Panc1 (cell line): ENCODE measurements at places on chromosomes 3 and 15.
A peak's percentile ranks its signal among the peaks of the same experiment; 100 is the strongest.

GRCh38 chr3:15113471-15113870, 14.5 kb upstream of the RBSN start:
- no peak for DNase-seq

DNA sequence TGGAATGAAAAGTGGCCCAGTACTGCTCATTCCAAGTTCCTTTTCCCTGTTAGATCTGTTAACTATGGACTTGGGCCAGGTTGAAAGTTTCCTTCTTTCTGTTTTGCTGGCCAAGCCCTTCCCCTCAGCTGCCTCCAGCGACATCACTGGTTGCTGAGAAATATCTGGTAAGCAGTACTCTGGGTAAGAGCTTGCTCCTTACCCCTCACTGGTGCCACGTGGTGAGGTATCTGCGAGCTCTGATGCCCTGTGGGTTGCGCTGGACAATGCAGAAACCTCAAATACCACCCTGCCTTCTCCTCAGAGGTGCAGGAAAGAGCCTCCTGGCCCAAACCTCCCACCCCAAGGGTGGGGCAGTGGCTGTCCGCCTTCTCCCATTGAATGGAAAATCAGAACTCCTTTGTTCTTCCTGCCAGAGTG, 42.9 kb upstream of the APH1B start:
- no peak for DNase-seq

DNA sequence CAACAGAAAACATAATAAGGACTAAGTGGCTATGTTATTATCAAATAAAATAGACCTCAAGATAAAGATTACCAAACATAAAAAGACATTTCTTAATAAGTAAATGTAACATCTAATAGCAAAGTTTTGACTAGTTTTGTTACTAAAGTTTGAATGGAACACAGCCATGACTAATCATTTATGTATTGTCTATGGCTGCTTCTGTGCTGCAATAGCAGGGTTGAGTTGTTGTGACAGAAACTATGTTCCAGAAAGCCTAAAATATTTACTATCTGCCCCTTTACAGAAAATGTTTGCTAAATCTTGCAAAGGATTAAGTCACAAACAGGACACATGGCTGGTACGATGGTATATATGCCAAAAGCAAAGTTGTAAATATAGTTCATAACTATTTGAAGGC, 37.9 kb upstream of the MYH15 start:
- no peak for DNase-seq

GRCh38 chr3:111848778-111849177, 10.3 kb upstream of the PHLDB2 start:
- no peak for DNase-seq

DNA sequence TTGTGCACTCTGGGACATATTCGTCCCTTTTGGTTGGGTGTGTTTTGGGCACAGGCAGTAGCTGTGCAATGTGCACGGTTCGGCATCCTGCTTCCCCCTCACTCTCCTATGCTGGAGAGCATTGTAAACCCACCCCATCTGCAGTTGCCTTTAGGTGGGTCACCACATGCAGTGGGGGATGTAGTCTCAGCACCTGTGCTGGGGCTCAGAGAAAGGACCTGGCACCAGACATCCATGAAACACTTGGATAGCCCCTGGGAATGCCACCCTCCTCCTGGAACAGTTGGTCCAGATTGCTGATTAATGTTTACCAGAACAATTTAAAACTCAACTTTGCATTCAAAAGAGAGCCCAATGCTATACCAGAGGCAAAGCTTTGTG, 123.9 kb upstream of the MEF2A start:
- DNase-seq: no peak

DNA sequence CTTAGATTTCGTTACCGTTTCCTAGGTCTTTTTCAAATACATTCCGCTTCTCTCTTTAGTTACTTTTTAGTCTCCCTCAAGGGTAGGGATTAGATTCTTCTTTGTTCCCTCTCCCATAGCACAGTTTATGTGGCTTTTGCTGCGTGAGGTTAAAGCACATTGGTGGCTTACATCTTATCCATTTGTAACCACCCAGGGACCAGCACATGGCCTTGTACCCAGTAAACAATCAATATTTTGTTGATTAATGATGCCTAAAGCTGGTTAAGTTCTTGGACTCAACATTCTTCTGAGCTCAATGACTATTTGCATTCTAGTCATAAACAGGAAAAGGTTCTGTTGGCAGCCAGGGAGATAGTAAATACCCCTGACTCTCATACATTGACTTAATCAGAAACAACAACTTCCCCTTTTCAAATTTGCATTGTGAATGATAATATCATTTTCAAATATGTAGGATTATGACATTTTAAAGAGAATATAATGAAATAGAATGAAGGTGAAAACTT, 60.2 kb downstream of the CACNA1D start:
- DNase-seq: no peak

GRCh38 chr15:100517846-100518245, 10.9 kb downstream of the CERS3 start:
- DNase-seq: no peak

DNA sequence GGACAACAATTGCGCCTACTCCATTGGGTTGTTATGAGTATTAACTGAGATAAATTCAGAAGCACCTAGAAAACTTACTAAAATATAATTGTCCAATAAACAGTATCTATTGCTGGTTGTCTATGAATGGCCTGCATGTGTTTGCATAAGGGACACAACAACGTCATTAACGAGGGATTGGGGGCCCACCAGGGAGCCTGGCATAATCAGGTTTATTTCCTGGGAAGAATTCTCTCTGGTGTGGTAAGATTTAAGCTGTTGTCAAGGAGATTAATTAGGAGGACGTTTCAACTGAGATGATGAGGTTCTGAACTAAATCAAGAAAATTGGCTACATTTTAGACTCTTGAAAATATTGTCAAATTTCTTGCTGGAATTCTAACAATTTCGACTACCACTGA, 176.1 kb upstream of the CDIN1 start:
- DNase-seq: no peak

- DNase-seq: no peak
These were observed 6.5 kb downstream of the CPEB1 start for GRCh38 chr15:82640672-82641071.

- DNase-seq: no peak
These were observed 76.8 kb downstream of the BDH1 start for GRCh38 chr3:197478746-197479668.

- peak; percentile 61 for DNase-seq
These were observed 263.3 kb downstream of the ABHD5 start for GRCh38 chr3:43953814-43954692.

DNA sequence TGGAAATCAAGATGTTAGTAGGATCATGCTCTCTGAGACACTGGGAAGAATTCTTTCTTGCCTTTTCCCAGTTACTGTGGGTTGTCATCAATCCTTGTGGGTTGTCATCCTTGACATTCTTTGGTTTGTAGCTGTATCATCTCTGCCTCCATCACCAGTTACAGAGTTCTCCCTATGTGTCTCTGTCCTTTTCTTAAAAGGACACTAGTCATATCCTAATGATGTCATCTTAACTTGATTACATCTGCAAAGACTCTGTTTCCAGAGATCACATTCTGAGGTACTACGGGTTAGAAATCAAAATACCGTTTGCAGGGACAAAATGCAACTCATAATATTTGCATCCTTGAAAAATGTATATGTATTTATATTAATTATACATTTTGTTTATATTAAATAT, 500.4 kb downstream of the ZBBX start:
- no peak for DNase-seq

- no peak for DNase-seq
These were observed 31.1 kb downstream of the OXSM start for GRCh38 chr3:25820816-25821486.

GRCh38 chr15:89364741-89365450, 30.3 kb upstream of the POLG start:
- no peak for DNase-seq

- no peak for DNase-seq
These were observed 19.4 kb downstream of the RIOX2 start for GRCh38 chr3:97952872-97953271.

GRCh38 chr3:481680-482079, 285.1 kb downstream of the CHL1 start:
- DNase-seq: no peak

DNA sequence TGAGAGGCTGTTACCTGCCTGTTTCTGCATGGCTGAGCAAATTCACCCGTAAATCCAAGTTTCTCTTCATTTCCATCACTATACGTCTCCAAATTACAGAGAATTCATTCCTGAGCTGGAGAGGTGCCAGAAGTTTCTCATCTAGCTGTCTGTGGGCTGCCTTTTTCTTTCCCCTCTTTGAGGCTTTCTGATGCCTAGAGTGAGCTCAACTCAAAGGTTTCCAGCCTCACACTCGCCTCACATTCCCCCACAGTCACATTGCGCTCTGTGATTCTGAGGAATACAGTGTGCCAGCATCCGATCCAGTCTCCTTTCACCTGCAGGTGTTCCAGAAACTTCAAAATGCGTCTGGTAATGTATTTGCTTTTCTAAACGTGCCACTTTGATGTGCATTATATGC, 267.2 kb downstream of the MFSD1 start:
- no peak for DNase-seq

DNA sequence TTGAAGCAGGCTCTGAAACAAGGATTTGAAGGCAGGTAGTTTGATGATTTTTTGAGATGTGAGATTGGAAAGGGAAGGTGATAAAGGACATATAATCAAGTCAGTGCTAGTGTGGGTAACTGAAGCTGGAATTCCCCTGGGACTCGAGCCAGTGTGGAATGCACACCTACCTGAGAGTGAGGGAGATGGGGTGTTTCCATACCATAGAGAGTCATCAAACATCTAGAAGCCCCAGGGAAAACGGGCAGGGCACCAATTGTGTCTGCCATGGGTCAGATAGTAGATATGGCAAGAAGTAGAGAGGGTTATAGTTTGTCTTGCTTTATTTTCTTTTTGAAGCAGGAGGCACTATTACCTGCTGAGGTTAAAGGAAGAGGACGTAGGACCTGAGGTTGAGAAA, 120.0 kb downstream of the SSR3 start:
- DNase-seq: no peak

DNA sequence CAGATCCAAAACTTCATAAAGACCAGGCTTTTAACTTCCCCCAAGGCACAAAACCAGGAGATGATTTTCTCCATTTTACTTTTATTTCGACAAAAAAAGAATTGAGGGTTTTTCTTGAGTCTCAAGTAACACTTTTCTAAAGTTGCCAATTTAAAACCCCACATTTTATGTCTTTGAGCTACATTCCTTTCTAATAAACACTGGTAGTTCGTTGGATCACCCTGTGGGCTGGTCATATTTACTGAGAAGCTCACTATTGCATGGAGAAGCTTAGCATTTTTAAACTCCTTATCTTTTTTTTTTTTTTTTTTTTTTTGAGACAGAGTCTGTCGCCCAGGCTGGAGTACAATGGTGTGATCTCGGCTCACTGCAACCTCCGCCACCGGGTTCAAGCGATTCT, 255.1 kb upstream of the TPM1 start:
- no peak for DNase-seq

- DNase-seq: no peak
These were observed 10.6 kb downstream of the TMEM40 start for GRCh38 chr3:12748477-12748876.

- no peak for DNase-seq
These were observed 82.7 kb upstream of the MBNL1 start for GRCh38 chr3:152185891-152186630.

DNA sequence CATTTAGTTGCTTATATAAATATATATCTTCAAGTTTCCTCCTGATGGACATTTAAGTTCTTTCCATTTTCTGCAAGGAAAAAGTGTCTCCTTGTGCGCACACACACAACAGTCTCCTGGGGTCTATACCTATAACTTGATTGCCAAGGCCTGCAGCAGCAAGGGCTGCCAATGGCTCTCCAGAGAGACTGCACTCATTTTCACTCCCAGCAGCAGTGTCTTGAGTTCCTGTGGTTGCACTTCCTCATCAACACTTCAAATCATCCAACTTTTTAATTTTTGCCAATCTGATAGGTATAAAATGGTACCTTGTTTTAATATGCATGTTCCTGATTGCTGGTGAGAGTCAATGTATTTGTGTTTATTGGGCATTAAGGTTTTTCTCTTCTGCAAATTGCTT, 23.1 kb downstream of the TNFAIP8L3 start:
- DNase-seq: no peak

- DNase-seq: no peak
These were observed 140.1 kb upstream of the BFSP2 start for GRCh38 chr3:133259767-133260166.

DNA sequence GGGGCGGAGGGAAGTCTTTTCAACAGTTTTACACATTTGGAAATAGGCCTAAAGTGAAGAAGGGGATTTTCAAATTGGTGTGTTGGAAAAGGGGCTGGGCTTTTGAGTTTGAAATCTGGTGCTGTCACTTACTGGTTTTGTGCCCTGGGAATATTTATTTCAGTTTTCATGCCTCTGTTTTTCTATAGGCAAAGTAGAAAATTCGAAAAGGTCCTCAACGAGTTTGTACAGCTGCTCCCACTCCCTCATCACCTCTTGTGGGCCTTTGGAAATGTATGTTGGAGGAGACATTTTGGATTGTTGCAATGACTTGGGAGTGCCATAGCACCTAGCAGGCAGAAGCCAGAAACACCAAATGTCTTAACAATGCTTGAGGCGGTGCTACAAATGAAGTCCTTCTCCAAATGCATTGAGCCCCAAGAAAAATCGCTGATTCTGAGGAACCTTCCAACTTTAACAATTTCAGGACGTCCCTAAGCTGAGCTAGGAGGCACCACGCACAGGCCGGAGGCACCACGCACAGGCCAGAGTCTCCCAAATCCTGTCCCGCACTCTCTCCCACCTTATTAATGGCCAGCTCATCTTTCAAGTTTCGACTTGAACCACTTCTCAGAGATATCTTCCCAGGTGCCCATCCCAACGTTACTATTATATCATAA, 639 bp upstream of the POLR2M start:
- DNase-seq: no peak

DNA sequence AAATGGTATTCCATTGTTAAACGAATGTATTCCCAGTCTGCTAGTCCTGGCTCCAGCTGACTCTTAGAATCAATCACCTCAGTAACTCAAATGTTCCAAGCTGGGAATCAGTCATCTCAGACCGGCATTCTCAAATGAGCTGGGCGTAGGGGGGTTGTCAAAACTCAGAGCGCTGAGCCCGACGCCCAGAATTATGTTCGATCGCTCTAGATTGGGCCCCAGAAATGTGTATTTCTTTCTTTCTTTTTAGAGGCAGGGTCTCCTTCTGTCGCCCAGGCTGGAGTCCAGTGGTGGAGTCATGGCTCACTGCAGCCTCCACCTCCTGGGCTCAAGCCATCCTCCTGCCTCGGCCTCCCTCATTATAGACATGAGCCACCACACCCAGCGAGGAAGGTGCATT, 99.3 kb upstream of the IGF1R start:
- no peak for DNase-seq
